Effector CD8-positive, alpha-beta T cell (primary cell): ENCODE measurements at places on chromosomes 1 and 21.
A peak's percentile ranks its signal among the peaks of the same experiment; 100 is the strongest.

GRCh38 chr1:59814901-59815825 lies at the start of gene HOOK1:
TSS of gene HOOK1 (plus strand) at chr1:59814949. CDS start at chr1:59815118, 169 bp downstream.
- no peak for DNase-seq

DNA sequence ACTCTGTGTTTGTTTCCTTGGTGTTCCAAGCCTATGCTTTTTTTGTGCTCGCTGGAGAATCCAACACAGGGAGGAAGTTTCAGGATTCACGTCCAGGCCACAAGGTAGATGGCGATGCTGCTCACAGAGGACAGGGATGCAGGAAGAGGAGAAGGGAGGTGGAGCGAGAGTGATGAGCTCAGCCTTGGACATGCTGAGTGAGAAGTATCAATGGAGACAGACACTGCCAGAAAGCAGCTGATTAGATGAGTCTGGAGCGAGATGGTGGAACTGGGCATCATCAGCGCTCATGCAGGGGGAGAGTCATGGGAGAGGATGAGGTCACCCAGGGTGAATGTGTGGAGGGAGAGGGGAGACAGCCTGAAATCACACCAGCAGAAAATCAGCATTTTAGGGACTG lies 110.0 kb downstream of the GLUL start:
- no peak for DNase-seq

- DNase-seq: no peak
These were observed 13.2 kb downstream of the CAPN9 start for GRCh38 chr1:230760360-230760827.

DNA sequence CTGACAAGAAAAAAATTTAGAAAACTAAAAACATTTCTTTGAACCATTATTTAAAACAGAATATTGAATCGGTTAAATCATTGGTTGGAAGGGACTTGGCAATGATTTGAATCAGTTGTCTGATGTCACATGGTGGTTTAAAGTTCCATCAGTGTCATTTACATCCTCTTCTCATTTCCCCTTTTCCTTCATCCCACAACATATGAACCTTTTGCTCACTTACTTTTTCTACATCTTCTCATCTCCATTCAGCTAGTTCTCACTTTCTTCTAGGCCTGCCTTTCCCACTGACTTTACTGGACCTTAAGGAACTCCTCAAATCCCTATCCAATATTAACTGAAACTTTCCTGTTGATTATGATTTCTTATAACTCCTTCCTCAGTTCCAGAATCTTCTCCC lies 58.5 kb downstream of the PHACTR4 start:
- DNase-seq: no peak

DNA sequence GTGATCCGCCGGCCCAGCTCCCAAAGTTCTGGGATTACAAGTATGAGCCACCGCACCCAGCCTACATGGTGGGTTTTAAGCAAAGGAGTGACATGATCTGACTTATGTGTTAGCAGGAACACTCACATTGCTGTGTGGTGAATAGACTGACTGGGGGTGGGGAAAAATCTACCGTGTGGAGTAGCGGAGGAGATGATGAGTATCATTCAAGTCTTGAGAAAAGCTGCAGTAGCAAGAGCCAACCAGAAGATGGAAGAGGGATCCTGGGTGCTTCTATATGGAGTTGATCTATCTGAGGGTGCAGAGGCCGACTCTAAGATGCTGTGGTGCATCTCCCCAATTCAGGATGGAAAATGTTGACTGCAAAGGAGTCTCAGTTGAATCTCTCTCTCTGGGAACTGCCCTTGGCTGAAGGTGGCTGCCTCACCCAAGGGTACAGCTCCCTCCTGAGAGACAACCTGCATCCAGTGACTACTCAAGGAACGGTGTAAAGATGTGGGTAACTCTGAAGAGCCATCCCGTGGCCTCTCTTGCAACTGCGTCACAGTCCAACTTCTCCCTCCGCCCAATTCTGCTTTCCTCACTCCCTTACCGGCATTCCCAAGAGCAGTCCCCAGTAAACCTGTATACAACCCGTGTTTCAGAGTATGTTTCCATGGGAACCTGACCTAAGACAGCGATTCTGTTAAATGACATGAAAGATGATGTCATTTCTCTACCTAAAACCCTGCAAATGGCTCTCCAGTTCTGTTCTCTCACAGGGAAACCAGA lies 7.4 kb upstream of the B3GALNT2 start:
- no peak for DNase-seq

- DNase-seq: no peak
These were observed 175.4 kb upstream of the EDN2 start for GRCh38 chr1:41659903-41660302.

DNA sequence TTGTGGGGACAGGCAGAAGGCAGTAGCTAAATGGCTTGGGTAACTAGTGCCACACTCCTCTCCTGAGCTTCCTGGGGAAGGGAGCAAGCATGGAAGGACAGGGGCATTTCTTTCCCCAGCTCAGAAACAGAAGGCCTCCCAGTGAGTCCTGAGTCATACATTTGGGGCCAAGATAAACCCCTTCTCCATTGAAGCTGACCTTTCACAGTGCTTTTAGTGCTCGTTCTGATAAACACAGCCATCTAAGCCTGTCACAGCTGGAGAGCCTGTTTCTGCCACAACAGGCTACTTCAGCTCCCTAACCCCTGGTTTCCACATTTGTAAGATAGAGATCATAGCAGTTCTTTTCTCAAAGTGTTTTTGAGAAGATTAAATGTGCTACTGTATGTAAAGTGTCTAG lies 374.0 kb downstream of the LMX1A start:
- no peak for DNase-seq

GRCh38 chr1:55854911-55855310 lies 639.7 kb upstream of the USP24 start:
- DNase-seq: no peak

DNA sequence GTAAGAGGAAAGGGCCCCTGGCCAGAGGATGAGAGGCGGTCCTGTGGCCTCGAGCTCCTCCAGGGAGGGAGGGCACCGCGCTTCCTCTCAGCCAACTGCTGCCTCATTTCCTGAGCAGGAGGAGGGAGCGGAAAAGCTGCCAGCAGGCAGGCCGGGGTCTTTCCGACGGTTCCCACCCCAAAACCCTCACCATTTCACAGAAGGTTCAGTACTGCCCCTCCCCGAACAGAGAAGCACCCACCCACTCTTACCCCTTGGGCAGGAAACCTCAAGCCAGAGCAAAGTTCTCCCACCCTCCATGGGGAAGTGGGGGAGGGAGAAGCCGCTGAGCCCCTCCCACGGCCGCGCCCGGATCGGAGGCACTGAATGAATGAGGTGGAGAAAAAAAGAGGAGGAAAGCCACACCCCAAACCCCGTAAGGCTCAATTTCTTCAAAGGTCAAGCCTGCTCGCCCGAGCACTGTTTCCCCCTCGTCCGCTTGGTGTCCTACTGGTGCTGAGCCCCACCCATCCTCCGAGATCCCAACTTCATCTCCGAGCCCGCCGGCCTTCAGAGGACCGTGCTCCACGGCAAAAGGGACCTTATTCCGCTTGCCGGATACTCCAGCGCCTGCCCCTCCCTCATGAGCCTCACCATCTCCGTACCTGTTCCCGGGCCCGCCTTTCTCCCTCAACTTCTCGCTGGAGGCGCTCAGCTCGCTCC lies 9.4 kb downstream of the TPM3 start:
- peak; percentile 58 for DNase-seq

GRCh38 chr1:58848818-58849411 lies 65.1 kb upstream of the JUN start:
- no peak for DNase-seq

DNA sequence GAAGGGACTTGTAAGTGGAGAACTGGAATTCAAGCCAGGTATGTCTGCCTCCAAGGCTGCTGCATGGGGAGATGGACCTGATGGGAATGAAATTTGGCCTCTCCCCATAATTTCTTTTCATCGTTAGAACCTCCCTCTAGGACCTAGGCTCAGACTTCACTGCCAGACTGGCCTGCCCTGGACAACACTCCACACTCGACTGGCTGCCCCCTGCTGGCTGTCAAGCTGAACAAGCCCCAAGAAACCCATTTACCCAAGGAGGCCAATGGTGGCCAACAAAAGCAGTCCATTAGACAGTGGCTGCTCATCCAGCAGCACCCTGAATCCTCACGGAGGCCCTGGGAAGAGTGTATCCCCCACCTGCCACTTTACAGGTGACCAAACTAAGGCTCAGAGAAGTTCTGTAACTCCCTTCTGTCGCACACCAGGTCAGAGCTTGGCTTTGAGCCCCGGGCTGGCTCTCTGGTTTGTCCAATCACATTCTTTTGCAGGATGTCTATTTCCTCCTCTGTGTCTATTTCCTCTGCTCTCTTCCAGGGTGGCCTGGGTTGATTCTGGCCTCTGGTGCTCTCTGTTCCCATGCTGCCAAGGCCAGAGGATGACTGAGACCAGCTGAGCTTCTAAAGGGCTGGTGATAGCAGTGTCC lies 3.8 kb downstream of the RNF186 start:
- no peak for DNase-seq

DNA sequence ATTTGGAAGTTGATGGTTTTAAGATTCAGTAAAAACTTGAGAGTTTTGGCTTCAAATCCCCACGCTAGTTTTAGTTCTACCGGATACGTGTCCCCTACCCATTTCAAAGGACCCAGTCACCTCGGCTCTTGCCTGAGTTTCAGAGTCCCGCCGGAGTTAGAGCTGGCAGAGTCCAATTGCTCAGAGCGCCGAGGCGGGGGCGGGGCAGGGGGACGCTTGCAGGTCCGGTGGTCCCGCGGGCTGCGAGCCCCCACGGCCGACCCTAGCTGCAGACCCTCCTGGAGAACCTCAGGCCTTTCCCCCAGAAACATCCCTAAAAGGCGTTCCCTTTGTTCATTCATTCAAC lies 765 bp upstream of the VPS45 start:
- DNase-seq: peak; percentile 4

DNA sequence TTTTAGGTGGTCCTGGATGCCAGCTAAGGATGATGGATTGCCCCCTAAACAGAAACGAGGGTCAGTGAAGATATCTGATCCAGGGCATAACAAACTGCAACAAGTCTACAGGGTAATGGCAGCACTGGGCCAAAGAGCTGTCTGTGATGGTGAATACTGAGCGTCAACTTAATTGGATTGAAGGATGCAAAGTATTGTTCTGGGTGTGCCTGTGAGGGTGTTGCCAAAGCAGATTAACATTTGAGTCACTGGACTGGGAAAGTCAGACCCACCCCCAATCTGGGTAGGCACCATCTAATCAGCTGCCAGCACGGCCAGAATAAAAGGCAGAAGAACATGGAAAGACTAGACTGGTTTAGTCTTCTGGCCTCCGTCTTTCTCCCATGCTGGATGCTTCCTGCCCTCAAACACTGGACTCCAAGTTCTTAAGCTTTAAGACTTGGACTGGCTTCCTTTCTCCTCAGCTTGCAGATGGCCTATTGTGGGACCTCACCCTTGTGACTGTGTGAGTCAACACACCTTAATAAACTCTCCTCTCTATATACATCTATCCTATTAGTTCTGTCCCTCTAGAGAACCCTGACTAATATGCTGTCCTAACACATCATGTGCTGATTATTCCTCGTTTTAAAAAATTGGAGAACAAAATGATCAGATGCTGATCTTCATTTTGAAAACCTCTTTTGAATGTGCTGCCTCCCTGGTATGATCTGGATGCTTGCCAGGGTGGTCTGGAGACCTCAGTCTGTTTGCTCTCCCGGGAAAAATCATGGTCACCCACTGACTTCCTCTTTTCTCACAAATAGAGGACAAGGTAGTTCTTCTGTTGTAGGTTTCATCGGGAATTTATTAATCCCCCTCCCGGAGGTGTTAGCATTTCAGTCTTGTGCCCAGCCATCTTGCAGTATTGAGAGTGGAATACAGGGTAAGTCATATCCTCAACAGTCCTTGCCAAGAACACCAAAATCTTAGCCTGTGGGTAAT lies 234.7 kb downstream of the SETD4 start:
- DNase-seq: no peak

DNA sequence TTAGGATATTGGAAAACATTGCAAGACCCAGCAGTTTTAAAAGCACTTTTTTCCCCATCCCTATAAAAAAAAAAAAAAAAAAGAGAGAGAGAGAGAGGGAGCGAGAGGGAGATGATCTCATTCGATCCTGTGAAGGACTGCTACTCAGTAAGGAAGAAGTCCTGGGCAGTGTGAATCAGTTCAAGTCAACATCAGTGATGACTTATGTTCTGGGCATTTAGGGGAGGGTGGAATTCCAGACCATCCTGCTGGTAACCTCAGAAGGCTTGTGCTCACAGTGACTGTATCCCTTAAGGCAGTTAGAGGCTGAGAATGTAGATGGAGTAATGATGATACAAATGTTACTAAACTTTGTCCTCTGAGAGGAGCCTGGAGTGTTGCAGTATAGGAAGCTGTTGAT lies 151.4 kb downstream of the TGFB2 start:
- DNase-seq: no peak

- no peak for DNase-seq
These were observed 329.8 kb downstream of the RPS6KC1 start for GRCh38 chr1:213380865-213381264.

DNA sequence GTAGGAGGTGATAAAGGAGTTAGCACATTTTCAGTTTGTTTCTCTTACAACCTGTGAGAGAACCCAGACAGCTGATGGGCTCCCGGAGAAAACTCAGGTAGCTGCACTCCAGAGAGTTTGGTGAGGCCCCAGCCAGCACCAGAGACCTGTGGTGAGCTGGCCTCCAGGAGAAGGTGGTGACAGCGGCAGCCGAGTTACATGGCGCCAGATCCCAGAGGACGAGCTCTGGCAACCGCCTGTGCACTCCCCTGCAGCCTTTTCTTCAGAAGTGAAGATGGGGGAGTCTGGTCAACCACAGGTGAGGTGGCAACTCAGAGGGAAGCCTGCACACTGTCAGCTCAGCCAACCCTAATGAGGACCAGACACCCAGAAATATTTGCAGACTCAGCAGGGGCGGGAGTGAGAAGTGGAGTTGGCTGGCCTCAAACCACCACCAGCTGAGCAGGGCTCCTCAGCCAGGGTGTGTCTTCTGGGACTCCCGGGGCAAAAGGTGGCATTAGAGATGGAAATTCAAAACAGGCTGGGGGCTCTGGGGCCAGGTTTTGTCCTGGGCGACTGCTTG lies 209.7 kb downstream of the SETD4 start:
- DNase-seq: no peak

DNA sequence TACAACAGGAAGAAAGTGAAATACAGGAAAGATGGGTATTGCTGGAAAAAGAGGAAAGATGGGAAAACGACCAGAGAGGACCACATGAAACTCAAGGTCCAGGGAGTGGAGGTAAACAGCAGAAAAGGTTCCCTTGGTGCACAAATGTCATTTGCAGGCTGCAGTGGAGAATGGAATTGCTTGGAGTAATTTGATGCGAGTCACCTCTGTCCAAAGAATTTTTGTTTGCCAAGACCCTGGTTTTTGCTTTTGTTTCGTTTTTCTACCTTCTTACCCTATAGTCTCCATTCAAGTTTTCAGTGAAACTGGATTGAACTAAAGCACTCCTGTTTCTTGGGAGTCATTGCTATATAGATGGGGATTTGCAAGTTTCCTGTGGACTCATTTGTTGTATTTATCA lies 464.3 kb downstream of the CAMTA1 start:
- DNase-seq: no peak

DNA sequence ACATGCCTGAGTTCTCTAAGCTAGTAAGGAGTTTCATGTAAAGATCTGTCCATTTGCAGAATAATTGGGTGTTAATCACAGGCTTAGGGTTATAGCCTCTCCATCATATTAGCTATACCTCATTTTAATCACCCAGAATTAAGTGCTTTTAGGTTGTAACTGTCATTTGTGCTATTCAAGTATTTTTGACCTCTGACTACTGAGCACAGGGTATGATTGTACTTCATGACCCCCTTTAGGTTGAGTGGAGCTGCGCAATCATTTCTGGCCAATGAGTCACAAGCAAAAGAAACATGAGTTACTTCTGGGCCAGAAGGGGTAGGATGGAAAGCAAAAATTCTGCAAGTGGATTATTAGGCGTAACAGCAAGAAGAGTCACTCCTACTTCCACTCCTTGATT lies 8.4 kb upstream of the SNX7 start:
- DNase-seq: no peak

- DNase-seq: no peak
These were observed 64.0 kb downstream of the KCNAB2 start for GRCh38 chr1:6109688-6110087.
